Large intestine (tissue), 12 donors: ENCODE measurements at places on chromosomes 4 and X. TPM values are rescaled to one million over a fixed set of nuclear protein-coding genes. Genes with fewer than 3 reads are reported as not detected.

DNA sequence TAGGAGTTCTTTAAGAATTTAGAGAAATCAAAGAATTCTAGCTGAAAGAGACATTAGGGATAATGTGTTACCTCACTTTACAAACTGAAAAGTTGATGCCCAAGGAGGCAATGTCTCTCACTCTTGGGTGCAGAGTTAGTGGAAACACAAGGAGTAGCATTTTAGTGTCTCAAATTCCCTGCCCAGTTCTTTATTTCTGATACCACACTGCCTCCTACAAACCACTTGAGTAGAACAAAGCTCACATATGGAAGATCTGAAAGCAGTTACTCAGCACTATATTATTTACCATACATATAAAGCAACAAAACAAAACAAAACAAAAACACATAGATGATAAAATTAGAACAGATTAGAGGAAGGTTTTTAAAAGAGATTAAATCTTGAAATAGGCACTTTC, 124.2 kb downstream of the REELD1 start:
- no peaks in the 10 kb centered on the region for H3K27me3 ChIP-seq
- no peak overlapping the region for H3K27ac ChIP-seq
- no peaks in the 10 kb centered on the region for H3K4me1 ChIP-seq
- H3K4me3 ChIP-seq = no peak overlapping the region

DNA sequence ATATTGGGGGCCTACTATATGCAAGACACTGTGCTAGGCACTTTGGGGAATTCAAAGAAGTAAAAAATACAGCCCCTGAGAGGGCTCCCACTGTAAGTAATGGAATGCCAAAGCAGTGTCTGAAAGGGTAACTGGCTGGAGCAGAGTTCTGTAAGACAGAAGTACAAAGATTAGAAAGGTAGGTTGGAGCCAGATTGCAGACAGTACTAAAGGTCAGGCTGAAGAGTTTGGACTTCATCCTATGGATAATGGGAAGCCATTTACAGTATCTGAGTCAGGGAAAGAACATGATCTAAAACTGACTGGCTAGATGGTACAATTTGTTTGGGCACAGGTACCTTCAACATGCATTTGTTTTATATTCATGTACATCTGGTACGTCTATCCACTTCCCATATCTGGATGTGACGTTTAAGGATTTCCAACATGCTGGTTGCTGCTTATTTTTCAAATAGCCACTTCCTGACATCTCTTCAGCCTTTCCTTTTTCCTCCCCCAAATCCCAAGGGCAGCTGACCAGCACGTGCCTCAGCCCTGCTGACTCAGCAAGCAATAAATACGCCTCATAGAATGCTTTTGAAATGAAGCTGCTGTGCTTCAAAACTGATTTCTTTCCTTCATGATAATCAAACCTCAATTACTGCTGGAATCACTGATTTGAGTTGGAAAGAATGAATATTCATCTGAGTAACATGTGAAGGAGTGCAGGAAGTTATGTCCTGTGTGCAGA, 9.5 kb downstream of the ENOX2 start:
- no peaks in the 10 kb centered on the region for H3K27me3 ChIP-seq
- H3K27ac ChIP-seq = no peak overlapping the region
- H3K36me3 ChIP-seq = no peaks in the 10 kb centered on the region
- H3K4me3 ChIP-seq = no peak overlapping the region

- H3K36me3 ChIP-seq = no peaks in the 10 kb centered on the region
- peak; percentile 10 for DNase-seq
- no peak overlapping the region for H3K27ac ChIP-seq
These were observed 36.8 kb upstream of the VMA21 start for GRCh38 chrX:151359931-151360871.

GRCh38 chrX:118948270-118948669, 26.1 kb upstream of the LONRF3 start:
- no peaks in the 10 kb centered on the region for H3K36me3 ChIP-seq
- no peak for DNase-seq
- no peaks in the 10 kb centered on the region for H3K27me3 ChIP-seq
- H3K4me3 ChIP-seq = no peak overlapping the region
- no peak overlapping the region for H3K27ac ChIP-seq

Gene NHSL2
- polyA plus RNA-seq = 3.3 TPM

Gene SPANXC
- not detected for polyA plus RNA-seq

GRCh38 chr4:58453956-58454355, 1343.8 kb upstream of the IGFBP7 start:
- no peak overlapping the region for H3K4me3 ChIP-seq
- DNase-seq = no peak
- H3K27me3 ChIP-seq = no peaks in the 10 kb centered on the region
- H3K27ac ChIP-seq = no peak overlapping the region

Gene NR0B1
- polyA plus RNA-seq = 0.21 TPM

GRCh38 chrX:119410854-119411253, 11.7 kb downstream of the SLC25A43 start:
- peaks cover 4% of the 10 kb centered on the region for H3K36me3 ChIP-seq
- DNase-seq = no peak
- peaks cover 10% of the 10 kb centered on the region for H3K4me1 ChIP-seq

DNA sequence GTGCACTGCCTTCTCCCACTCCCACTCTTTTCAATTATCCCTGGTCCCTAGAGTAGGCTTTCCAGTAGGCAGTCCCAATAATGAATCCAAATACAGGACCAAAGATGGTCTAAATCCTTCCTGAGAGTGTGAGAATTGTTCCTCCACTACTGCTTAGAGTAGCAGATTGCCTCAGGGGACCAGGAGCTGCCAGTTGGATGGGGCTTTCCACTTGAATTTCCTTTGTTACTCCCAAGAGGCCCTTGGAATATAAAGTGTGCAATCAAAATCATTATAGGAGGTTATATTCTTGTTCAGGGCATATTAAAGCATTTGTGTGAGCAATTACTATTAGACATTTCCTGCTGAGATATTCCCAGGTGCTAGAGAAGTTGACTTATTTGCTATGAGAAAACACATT, 156.6 kb upstream of the TLL1 start:
- DNase-seq = no peak
- no peaks in the 10 kb centered on the region for H3K4me1 ChIP-seq
- H3K4me3 ChIP-seq = no peak overlapping the region
- no peaks in the 10 kb centered on the region for H3K36me3 ChIP-seq
- H3K27ac ChIP-seq = no peak overlapping the region

Gene TDO2
- polyA plus RNA-seq = 7.5 TPM

DNA sequence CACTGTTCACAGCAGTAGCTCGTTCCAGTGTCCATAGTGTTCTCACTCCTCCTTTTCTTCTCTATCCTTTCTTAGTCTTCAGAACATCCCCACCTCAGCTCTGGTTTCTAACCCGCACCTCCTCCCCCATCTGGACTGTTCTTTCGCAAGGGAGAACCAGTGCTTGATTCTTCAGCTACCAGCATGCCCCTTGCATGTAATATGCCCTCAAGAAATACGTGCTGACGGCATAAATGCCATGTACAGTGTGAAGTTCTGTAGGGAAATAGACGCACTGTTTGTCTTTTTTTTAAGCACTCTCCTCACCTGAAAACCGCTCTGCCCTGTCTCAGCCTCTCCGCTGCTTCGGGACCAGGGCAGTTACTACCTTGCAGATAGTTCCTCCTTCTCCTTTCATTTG, 5.3 kb downstream of the CLDN22 start:
- H3K27ac ChIP-seq = no peak overlapping the region
- no peaks in the 10 kb centered on the region for H3K4me1 ChIP-seq
- H3K36me3 ChIP-seq = peaks cover 29% of the 10 kb centered on the region
- no peak overlapping the region for H3K4me3 ChIP-seq
- no peak for DNase-seq

- no peaks in the 10 kb centered on the region for H3K4me1 ChIP-seq
- H3K36me3 ChIP-seq = no peaks in the 10 kb centered on the region
- no peak overlapping the region for H3K4me3 ChIP-seq
- no peak overlapping the region for H3K27ac ChIP-seq
These were observed 329.3 kb upstream of the RPS6KA3 start for GRCh38 chrX:20595928-20596575.

Gene MTTP
- 459 TPM for polyA plus RNA-seq

DNA sequence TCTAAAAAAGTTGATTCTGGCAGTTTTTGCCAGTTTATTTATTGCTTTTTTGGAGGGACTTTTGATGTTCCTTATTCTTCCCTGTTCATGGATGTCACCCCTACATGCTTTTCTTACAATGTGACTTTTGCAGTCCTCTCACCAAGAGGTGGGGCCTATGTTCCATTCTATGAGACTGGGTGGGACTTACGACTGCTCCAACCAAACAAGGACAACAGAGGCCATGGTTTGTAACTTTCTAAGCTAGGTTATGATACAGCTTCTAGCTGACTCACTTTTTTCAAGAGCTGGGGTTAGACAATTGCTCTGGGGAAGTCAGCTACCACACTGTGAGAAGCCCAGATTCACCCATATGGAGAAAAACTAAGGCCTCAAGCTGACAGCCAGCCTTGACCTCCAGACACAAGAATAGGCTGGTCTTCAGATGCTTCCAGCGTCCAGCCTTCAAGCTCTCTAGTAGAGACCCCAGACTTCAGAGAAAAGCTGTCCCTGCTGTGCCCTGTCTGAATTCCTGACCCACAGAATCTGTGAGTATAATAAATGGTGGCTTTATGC, 39.5 kb downstream of the ENOPH1 start:
- H3K27ac ChIP-seq = no peak overlapping the region
- H3K36me3 ChIP-seq = no peaks in the 10 kb centered on the region
- H3K27me3 ChIP-seq = no peaks in the 10 kb centered on the region
- no peak for DNase-seq

Gene ADH4
- 14.4 TPM for polyA plus RNA-seq

Gene RBMX
- polyA plus RNA-seq = 255 TPM

Gene TMPRSS11D
- 0.06 TPM for polyA plus RNA-seq

DNA sequence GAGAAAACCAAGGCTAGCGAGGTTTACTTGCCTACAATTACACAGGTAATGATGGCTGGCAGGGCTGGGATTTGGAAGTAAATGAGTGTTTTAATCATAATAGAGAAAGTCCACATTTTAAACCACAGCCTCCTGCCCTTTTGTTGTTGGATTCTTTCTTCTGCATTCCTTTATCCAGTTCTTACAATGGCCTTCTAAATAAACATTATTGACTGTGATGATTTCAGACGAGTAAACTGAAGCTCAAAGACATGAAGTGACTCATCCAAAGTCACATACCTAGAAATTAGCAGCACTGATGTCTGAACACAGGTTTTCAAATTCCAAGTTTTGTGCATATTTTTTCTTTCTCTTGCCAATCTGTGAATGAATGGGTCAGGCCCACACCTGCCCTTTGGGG, 51.2 kb upstream of the C1QTNF7 start:
- H3K4me3 ChIP-seq = no peak overlapping the region
- no peaks in the 10 kb centered on the region for H3K27me3 ChIP-seq
- no peaks in the 10 kb centered on the region for H3K36me3 ChIP-seq
- no peak for DNase-seq
- H3K27ac ChIP-seq = no peak overlapping the region
